Body of pancreas (tissue), 4 donors: ENCODE measurements at places on chromosomes 2 and 18.

DNA sequence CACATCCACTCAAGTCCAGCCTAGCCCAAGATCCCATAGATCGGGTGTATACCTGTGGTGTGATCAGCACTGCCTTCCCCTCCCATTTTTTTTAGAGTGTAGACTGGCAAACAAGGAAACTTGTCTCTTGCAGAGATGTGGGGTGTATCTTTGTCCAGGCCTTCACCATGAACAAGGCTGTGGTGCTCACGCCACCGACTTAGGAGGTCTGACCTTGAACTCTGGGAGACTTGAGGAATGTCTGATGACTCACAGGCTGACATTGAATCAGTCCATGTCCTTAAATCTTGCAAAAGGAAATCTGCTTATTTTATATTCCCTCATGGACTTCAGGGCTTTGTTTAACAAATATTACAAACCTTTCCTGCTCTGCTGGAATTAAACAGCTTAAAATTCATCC lies 4.5 kb upstream of the CTIF start:
- DNase-seq: no peak
- H3K4me3 ChIP-seq: no peak overlapping the region
- no peaks in the 10 kb centered on the region for H3K36me3 ChIP-seq
- H3K4me1 ChIP-seq: peaks cover 4% of the 10 kb centered on the region
- H3K27me3 ChIP-seq: no peaks in the 10 kb centered on the region

DNA sequence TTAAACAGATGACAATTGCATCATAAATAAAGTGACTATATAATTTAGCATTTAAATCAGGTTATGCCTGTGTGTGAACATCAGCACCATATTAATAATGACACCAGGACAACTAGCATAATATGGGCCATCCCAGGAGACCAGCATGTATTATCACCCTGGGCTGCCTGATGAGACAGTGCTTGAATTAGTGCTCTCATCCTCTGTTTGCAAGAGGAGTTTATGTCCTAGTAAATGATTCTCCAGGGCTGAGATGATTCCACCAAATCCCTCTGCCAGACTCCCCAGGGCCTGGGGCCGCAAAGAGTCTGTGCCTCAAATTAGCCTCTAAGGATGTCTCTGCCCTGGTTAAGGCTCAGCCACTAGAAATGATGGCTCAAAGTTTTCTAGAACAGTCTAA lies 97.7 kb downstream of the SGPP2 start:
- H3K36me3 ChIP-seq: no peaks in the 10 kb centered on the region
- H3K4me3 ChIP-seq: no peak overlapping the region
- no peak for DNase-seq
- H3K4me1 ChIP-seq: no peaks in the 10 kb centered on the region
- H3K27ac ChIP-seq: no peak overlapping the region
- no peaks in the 10 kb centered on the region for H3K27me3 ChIP-seq

GRCh38 chr2:162369551-162369950 lies 25.6 kb downstream of the GCA start:
- no peaks in the 10 kb centered on the region for H3K4me1 ChIP-seq
- H3K4me3 ChIP-seq: no peak overlapping the region
- no peaks in the 10 kb centered on the region for H3K36me3 ChIP-seq

- no peaks in the 10 kb centered on the region for H3K27me3 ChIP-seq
- H3K27ac ChIP-seq: no peak overlapping the region
- DNase-seq: no peak
- no peaks in the 10 kb centered on the region for H3K36me3 ChIP-seq
- no peak overlapping the region for H3K4me3 ChIP-seq
These were observed 83.1 kb downstream of the FAM161A start for GRCh38 chr2:61770746-61771145.

DNA sequence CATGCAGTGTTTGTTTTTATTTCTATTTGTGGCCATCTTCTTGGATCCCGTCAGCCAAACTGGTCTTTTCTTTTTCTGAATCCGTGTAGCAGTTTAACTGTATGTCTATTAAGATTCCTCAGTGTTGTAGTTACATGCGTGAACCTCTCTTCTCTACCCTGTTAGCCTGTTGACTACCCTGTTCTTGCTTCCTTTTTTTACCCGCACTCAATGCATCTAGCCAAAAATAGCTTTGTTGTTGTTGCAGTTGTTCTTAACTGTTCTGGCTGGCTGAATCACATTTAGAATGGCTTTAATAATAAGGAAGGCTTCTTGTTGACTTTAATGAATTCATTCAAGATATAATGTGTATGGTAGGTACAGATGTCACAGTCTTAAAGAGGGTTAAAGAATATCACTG lies 137.1 kb downstream of the LCLAT1 start:
- no peaks in the 10 kb centered on the region for H3K27me3 ChIP-seq
- H3K36me3 ChIP-seq: no peaks in the 10 kb centered on the region
- no peak overlapping the region for H3K4me3 ChIP-seq
- no peak for DNase-seq

DNA sequence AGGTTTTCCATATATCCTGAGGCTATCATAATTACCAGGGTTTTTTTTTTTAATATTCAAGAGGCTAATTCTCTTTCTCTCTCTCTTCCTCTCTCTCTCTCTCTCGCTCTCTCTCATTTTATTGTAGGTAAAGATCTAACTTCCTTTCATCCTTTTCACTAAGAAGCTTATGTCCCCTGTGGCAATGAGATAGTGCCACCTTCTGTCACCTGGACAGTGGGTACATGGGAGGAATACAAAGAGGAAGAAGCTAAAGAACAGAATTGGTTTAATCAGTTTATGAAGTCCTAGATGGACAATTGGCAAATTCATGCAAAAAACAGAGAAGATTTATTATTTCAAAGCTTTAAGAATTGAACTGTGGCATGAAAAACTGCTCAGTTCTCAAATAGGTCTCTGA lies 1582.3 kb upstream of the TMEFF2 start:
- H3K4me3 ChIP-seq: no peak overlapping the region
- no peak for DNase-seq
- H3K4me1 ChIP-seq: no peaks in the 10 kb centered on the region
- no peaks in the 10 kb centered on the region for H3K27me3 ChIP-seq

- peak overlapping the region; percentile 98 for H3K27ac ChIP-seq
- peaks cover 58% of the 10 kb centered on the region for H3K4me1 ChIP-seq
- no peaks in the 10 kb centered on the region for H3K36me3 ChIP-seq
- no peak overlapping the region for H3K4me3 ChIP-seq
- DNase-seq: no peak
These were observed 1.7 kb downstream of the SH3YL1 start for GRCh38 chr2:262117-262516.

- no peak overlapping the region for H3K27ac ChIP-seq
- no peaks in the 10 kb centered on the region for H3K27me3 ChIP-seq
- H3K36me3 ChIP-seq: no peaks in the 10 kb centered on the region
- no peaks in the 10 kb centered on the region for H3K4me1 ChIP-seq
- DNase-seq: no peak
These were observed 35.8 kb downstream of the AQP12A start for GRCh38 chr2:240727439-240727838.

DNA sequence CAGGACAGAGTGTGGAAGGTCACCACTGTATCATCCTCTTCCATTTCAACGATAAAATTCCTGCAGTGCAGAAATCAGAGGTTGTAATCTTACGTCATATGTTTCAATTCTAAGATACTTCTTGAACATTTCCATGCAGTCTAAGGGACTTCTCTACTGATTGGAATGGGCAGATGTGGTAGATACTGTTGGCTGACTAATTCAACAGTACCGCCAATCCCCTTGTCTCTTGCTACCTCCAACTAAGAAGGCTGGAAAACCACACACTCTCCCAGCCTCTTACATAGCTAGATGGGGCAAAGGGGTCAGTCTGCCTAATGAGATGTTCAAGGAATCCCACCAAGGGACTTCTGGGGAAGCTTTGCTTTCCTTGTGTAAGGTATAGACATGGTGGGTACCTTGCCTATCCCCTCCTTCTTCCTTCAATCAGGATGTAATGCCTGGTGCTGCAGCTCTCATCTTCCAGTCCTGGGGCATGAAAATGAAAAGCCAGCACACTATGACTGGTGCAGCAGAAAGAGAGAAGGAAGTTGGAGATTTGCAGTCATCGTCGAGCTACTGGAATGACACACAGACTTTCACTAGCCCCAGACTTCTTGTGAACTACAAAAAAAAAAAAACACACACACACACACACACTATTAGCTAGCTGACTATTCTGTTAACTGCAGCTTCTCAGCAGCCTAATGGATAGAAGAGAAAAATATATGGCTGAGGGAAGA lies 84.1 kb downstream of the ALPK2 start:
- peaks cover 8% of the 10 kb centered on the region for H3K4me1 ChIP-seq
- H3K4me3 ChIP-seq: no peak overlapping the region
- H3K27me3 ChIP-seq: no peaks in the 10 kb centered on the region
- DNase-seq: no peak
